ENCODE measurements at places on chromosomes 2 and 18.

- DNase-seq, result peak; percentile 19
These were observed 103.3 kb downstream of the AOX1 start for GRCh38 chr2:200689115-200689514.

DNA sequence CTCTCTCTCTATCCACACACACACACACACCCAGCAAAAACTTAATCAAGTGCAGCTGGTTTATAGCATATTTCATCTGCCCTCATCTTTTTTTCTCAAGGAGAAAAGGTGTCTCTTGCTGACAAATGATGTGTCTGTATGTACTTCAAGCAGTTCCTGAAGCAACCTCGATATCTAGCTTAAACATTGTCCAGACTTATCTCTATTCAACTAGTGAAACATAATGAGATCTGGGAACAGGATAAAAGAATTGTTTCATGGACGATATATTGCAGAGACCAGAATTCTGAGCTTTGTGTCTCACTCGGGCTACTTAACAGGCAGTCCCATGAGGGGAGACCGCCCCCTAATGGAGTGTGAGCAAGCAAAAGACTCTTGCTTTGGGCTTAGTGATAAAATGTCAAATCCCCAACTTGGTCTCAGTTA is 929.2 kb upstream of the SOX11 start:
- DNase-seq, result peak; percentile 59

- no peak for DNase-seq
These were observed 810.6 kb upstream of the PIK3C3 start for GRCh38 chr18:41144441-41144840.

GRCh38 chr18:10860928-10861327 is 288.4 kb downstream of the PIEZO2 start:
- DNase-seq, result no peak

GRCh38 chr2:144514616-144515091 is 5.3 kb downstream of the ZEB2 start:
- DNase-seq, result peak; percentile 64

GRCh38 chr2:146666340-146666739 is 1178.5 kb upstream of the ACVR2A start:
- no peak for DNase-seq

DNA sequence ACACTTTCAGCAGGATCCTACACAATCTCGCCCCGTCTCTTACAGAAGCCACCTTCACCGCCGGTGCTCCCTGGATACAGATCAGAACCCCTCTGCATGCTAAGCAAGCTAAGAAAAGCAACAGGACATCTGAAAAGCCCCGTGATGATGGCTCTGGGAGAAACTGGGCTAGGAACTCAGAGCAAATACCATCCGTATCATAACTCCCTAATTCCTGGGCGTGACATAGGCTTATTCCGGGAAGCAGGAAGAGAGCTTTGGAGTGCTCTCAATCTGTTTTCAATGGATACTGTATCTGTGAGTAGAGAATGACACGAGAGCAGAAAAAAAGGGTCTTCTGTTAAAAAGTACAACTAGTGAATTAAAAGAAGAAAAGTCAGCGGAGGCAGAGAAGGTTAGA is 121.6 kb downstream of the SPP2 start:
- no peak for DNase-seq

- peak; percentile 22 for DNase-seq
These were observed 165.8 kb upstream of the EPB41L3 start for GRCh38 chr18:5709476-5710095.

DNA sequence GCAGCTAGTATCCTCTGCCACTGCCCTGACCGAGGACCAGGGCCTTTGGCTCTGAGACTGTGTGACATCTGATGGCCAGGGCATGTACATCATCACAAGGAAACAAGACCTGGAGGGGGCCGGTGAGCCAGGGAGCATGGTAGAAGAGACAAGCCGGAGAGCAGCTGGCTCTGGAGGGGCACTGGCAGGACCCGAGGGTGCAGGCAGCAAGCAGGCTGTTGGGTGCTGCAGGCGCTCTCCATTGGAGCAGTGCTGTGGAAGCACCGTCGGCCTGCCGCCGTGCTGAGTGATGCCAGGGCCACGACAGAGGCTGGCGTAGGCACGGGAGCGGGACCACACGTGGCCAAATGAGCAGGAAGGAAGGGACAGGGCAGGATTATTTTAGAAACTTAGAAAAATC is 335.2 kb downstream of the GBX2 start:
- DNase-seq, result no peak

GRCh38 chr2:58764338-58765104 is 523.4 kb upstream of the FANCL start:
- no peak for DNase-seq

- DNase-seq, result no peak
These were observed 100.8 kb downstream of the OSBPL6 start for GRCh38 chr2:178295115-178295514.

DNA sequence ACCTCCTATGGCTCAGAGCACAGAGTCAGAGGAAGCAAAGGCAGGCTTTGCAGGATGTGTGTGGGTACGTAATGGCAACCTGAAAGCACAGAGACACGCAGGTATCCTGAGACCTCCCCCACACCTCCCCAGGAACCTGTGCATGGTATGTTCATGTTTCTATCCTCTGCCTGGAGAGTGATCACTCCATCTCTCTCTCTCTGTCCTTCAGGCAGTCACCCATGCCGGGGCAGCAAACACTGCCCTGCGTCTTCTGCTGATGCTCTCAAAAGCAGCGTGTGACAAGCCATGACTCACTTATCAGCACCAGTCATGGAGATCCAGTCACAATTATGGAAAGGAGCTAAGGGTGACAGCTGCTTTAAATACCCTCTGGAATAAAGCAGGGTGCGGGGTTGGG is 52.7 kb downstream of the PDCL3 start:
- DNase-seq, result no peak

- no peak for DNase-seq
These were observed 875 bp downstream of the C18orf63 start for GRCh38 chr18:74316257-74317170.

All from OCI-M1 (cell line).